GM12878 (cell line): ENCODE measurements at places on chromosomes 3 and 15.

DNA sequence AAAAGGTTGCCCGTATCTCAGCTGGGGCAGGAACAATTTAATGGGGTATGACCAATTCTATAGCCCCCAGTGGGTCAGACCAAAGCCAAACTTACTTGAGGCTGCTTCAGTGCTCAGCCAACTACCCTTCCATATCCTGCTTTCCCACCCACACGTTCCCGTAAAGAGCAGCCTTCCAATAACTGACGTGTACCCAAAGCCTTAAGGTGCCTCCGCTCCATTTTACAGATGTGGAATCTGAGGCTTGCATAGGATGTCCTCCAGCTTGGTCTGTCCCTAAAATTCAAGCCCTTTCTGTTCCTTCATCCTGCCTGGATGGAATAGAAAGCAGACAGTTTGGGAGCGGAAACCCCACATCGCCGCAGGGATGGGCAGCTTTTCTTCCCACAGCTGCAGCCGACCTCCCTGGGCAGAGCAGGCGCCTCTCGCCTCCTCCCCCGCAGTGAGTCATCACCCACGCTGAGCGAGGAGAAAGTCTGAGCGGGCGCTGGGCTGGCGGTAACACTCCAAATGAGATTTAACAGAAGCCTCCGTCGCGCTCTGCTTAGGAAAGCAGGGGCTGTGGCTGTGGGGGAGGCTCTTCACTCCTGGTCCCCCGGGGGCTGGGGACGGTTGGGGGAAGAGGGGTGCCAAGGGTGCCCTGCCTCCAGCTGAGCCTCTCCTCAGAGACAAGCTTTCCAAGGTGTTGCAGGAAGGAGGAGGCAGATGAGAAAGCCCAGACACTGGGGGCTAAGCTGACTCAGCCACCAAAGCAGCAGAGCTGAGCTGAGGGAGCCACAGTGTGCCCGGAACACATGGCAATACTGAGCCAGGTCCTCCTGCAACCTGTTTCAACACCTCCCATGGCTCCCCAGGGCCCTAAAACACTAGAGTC is 57.8 kb upstream of the HRH1 start:
- no peak for DNase-seq

DNA sequence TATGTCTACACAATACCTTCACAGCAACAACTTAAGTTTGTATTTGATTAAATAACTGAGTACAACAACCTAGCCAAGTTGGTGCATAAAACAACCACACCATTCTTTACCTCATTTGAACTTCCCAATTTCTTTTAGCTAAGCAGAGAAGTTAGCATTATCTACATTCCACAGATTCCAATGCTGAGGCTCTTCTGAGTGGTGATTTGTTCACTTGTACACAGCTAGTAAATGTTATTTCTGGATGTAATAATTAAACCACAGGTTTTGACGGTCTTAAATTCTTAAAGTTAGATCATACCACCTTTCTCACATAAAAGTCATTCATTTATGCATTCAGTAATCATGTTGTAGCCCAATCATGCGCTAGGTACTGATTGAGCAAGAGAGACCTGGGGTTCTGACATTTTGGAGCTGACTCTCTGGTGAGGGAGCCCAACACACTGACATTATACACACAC is 102.5 kb downstream of the SST start:
- DNase-seq = no peak

- no peak for DNase-seq
Observed at GRCh38 chr15:92524161-92524560, 130.5 kb downstream of the ST8SIA2 start.

- DNase-seq = no peak
Observed at GRCh38 chr3:191972714-191973398, 511.9 kb downstream of the PYDC2 start.

DNA sequence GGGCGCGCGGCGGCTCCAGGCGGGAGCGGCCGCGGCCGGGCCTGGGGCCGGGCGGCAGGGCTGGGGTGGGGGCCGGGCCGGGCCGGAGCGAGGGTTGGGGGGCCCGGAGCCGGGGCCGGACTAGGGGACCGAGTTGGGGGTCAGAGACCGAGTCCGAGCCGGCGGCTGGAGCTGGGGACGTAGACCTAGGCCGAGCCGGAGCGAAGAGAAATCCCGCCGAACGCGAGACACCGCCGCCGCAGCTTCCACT is 37.3 kb downstream of the HMCES start:
- DNase-seq = no peak

- no peak for DNase-seq
Observed at GRCh38 chr15:63156755-63157117, 541 bp downstream of the RPS27L start.

DNA sequence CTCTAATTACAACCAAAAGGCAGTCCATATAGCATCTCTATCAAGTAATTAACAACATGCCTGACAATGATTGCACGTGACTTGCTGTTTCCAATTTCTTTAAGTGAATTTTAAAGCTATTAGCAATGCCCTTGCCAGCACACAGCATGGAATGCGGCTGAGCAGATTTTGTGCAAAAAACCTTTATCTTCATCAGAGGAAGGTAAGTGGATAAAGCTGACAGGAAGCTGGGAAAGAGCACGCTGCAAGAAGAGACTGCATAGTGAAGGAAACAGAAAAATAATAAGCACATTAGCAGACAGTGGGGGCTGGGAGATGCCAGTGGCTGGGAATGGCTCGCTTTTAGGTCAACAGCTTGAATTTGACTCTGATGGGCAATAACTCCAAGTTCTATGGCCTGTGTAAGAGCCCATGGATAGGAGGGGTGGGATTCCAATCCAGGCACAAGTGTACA is 138.8 kb downstream of the PDZRN3 start:
- no peak for DNase-seq

DNA sequence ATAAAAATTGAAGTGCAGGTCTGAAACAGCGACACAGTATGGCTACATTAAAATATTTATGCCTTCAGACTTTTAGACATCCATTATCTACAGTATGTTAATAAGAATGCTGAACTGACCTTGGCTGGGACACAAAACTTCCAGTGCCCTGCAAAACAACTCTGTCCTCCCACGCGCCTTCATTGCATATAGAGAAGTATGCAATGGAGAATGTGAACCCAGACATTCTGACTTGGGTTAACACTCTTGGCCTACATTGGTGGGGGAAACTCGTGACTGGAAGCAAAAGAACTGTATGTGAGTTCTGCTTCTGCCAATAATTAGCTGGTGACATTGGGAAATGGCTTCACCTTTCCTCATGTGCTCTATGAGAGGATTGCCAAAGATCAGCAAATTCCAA is 110.5 kb upstream of the SLC24A5 start:
- no peak for DNase-seq

DNA sequence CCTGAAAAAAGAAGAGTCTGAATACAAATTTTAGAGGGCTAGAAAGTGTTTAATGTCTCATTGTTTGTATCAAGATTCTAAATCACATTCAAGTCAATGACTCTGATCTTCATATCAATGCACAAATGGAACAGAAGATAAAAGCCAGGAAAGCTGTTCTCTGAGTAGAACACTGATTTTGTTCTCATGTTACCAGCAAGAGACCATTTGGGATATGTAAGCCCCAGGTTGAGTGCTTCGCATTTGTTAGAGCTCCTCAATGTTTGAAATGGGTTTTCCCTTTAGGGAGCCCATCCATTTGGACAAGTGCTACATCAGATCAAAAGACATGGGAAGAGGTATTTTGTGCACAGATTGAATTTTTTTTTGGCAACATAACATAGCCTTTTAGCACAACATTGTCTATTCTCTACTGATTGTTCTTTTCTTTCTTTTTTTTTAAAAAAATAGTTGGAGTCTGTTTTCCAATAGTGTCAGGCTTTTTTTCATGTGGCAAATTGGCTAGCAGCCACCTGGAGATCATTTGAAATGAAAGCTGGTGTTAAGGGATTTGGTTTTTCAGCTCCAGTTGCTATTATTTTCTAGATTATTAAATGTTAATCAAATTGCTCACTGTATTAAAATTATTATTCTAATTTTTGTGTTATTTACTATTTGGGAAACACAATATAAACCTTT is 74.5 kb upstream of the ZPLD1 start:
- DNase-seq = no peak

GRCh38 chr3:32126305-32127015 is 20.0 kb downstream of the GPD1L start:
- no peak for DNase-seq

DNA sequence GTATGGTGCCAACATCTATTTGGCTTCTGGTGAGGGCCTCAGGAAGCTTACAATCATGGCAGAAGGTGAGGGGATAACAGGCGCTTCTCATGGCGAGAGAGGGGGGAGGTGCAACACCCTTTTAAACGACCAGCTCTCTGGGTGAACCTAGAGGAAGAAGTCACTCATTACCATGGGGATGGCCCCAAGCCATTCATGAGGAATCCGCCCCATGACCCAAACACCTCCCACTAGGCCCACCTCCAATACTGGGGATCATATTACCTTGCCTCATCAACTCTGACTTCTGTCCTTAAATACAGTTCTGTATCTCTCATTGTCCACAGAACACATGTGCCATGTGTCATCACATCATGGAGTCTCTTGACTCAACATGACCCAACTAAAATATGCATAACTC is 37.5 kb upstream of the CLRN1 start:
- no peak for DNase-seq

- DNase-seq = no peak
Observed at GRCh38 chr3:189272500-189273119, 100.8 kb downstream of the TPRG1 start.

- no peak for DNase-seq
Observed at GRCh38 chr15:43550527-43551363, 33.3 kb downstream of the MAP1A start.

DNA sequence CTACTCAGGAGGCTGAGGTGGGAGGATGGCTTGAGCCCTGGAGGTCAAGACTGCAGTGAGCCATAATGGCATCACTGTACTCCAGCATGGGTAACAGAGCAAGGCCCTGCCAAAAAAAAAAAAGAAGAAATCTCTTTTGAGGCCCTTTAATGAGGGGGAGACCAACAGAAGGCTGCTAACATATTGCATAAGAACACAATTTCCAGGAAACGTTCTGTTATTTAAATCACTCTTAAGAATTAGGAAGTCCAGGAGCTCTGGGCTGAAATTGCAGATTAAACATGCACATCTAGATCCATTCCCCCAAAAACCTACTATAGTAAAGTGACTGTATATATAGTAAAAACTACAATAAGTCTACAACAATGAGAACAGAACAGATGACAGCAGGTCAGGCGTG is 16.1 kb upstream of the BLM start:
- DNase-seq = no peak

DNA sequence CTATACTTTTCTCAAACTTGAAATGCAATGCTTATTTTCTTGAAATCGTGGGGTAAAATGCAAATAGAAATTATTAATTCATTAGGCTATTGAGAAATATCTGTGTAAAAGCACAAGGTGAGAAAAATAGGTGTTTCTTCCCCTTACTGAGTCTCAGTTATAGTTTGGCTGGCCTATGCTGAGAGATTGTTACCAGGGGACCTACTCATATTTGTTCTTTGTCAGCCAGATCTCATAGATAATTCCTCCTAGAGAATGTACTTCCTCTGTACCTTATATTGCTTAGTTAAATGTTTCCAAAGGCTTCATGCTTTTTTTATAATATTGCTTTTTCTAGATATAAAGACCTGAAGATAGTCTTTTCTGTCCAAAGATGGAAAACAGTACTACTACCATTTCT is 60.0 kb upstream of the TRPC1 start:
- DNase-seq = no peak

- DNase-seq = no peak
Observed at GRCh38 chr15:88098361-88098760, 158.2 kb downstream of the NTRK3 start.

GRCh38 chr3:156483002-156483401 is 71.9 kb downstream of the SSR3 start:
- DNase-seq = no peak

DNA sequence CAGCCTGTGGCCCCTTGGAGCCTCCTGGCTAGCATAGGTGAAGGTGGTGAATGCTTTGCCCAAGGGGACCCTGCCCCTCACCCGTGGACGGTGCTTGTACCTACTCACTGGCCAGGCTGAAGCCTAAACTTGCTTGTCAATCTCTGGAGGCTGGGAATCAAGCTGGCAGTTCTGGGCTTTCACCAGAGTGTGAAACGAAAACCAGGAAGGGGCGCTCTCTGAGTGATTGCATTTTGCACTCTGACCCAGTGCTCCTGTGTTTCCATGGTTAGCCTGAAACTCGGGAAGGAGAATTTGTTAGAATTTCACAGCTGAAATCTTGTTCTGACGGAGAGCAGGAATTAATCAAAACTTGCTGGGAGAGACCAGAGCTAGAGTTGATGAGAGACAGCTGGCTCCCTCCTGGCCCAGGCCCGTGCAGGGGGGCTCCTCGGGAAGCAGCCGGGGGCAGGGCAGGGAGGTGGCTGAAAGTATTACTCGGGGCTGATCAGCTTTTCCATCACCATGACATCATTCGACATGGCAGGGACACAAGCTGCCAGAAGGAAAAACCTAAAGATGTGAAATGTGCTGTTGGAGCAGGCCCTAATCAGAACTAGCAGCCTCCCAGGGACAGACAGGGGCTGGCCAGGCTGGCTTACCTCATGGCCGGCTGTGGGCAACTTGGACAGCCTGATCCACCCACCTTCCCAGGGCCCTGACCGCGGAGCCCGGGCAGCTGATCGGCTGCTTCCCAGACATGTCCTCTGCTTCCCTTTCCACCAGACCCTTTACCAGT is 323.6 kb upstream of the CTDSPL start:
- no peak for DNase-seq

DNA sequence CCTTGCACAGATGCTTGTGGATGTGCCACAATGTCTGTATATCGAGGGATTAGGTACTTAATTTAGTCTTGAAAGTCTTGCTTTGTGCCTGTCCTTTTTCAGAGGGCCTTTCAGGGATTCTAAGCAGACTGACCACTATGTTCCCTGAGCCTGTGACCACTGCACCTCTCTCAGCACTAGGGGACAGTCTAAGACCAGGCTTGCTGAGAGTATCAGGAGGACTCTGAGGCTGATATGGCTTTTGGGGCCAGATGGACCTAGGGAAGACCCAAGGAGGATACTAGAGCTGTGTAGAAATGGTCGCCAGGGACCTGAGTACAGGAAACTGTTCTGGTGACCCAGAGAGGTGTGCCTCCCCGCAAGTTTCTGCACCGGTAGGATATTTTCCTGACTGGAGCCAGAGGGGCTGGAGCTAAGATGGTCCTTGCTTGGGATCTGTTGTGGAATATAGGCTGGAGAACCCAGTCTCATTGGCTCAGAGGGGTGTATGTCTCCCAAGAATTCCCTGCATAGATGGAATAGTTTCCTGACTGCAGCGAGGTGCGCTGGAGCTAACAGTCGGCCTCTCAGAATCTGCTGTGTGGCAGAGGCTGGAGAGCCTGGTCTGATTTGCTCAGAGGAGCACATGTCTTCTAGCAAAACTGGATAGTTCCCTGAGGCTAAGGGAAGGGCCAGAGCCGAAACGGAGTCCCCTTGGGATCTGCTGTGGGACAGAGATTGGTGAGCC is 213.2 kb upstream of the DCBLD2 start:
- no peak for DNase-seq

GRCh38 chr15:52172869-52173268 is 18.3 kb downstream of the GNB5 start:
- DNase-seq = no peak
